ENCODE measurements at places on chromosomes 5 and 9.
A peak's percentile ranks its signal among the peaks of the same experiment; 100 is the strongest.

DNA sequence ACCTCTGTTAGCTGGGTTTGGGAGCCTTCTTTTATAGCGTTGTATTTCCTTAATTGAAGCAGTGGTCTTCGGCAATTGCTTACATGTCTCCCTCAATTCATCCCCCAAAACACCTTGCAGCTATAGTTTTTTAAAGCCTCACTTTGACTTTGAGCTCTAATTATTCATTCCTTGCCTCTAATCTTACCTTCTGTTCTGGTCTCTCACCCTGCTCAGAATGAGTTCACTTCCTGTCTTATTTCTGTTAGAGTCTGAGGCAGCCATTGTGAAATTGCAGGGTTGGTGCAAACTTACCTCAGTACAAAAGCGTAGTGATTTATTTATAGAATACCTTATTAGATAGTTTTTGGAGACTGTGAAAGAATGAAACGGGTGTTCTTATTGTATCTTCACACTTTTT, 35.0 kb downstream of the AOPEP start:
- no peak for DNase-seq

DNA sequence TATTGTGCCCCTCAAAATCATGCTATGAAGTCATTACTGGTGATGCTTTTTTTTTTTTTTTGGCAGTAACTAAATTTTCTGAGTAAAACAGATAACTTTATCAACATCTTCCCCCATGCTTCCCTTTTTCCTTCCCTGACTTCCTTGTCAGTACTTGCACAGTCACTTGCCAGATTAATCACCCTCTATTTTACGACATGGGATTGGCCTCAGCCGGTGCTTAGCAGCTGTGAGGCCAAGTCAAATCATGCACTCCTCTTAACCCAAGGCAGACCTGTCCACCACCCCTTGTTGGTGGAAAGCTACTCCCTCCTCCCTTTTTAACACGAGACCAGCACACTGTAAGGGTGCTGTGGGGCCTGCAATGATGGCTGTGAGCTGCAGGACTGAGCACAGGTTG, 118.0 kb upstream of the OTULINL start:
- DNase-seq = peak; percentile 64

DNA sequence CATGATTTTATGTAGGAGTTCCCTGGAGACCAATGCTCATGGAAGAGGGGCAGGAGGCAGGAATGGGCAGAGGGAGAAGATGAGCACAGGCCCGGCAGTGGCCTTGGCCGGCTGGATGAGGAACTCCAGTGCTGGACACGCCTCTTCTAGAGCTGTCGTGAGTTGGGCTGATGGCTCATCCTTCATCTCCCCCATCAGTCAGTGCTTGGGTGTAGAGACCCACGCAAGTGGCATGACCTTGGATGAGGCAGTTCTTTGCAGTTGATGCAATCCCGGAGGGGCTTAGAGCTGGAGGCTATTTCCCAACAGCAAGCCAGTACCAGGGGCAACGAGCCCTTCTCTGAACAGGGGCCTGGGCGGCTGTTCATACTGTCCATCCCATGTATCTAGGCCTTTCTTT, 25.5 kb upstream of the ARAP3 start:
- DNase-seq = no peak

DNA sequence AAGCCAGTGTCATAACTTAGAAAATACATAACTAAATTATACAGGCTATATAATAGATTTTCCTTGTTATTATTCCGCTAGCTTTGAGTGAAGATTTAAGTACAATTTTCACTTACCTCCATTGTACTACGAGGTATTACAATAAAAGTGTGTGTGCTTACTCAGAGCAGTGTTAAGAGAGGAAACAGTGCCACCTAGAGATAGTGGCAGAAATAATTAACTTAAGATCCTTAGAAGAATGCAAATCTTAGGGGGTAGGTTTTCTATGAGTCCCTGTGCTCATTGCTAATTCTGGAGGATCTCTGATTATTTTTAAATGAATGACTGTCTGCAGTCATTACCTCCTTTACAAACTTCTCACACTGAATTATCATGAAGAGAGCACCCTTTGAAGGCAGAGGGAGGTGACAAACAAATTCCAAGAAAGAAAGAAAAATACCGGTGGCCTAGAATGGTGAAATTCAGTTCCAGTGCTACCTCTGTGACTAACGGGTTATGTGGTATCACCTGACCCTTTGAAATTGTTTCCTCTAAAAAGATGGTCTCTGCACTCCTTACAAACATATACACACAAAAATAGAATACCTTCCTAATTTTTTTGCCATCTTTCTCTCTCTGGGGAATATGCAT, 379.8 kb downstream of the TRIM36 start:
- no peak for DNase-seq

DNA sequence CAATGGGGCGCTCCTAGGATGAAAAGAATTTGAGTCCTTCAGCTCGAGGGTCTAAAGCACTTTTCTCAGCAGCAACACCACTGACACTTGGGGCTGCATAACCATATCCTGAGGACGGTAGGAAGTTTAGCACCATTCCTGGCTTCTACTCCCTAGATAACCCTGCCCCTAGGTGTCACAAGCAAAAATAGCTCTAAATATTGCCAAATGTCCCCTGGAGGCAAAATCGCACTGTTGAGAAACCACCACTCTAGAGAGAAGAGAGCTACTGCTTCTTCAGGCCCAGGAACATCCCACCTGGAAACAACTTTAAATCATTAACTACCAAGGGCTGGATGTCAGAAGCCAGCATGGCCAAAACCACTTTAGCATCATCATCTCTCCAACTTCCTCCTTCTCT, 29.8 kb downstream of the MYO10 start:
- DNase-seq = no peak

DNA sequence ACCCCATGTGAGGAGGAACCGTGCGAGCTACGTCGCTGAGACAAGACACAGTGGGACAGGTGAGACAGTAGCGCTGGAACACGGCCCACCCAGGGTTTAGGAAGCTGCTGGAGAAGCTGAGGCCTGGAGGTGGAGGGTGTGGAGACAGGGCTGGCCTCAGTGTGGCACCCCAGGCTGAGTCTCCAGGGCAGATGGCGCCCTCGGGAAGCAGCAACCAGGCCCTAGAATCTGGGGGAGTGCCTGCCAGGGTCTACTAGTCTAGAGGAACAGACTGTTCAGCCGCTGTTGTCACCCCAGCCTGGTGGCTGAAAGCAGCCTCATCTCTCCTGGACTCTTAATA, 4.6 kb upstream of the TERT start:
- DNase-seq = no peak

GRCh38 chr9:77800924-77801551, 152.9 kb upstream of the GNA14 start:
- no peak for DNase-seq

DNA sequence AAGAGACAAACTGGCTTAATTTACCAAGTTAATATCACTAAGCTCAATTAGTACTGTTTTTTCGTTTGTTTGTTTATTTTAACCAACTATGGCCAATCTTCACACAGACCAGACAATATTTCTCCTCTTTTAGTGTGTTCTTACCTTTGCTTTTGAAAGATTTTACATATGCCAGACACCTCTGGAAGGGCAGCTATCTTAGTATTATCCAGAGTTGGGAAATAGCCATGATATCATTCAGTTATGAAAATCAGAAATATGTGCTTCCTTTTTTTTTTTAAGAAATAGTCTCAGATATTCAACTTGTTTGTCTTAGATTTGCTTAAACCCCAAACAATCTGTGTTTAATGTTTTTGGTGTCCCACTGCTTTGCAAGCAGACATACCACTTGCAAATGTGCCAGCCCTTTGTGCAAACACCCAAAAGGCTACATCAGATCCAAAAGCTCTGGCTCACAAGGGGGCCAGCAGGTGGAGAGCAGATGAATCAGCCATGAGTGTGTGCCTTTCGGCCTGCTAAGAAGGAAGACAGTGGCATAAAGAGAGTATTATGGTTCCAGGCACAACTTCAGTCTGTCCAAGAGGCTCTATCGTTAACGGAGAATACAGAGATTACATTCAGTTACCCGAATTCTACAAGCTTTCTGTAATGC, 147.6 kb downstream of the EFNA5 start:
- DNase-seq = no peak

GRCh38 chr5:143547342-143547741, 143.9 kb upstream of the NR3C1 start:
- no peak for DNase-seq

DNA sequence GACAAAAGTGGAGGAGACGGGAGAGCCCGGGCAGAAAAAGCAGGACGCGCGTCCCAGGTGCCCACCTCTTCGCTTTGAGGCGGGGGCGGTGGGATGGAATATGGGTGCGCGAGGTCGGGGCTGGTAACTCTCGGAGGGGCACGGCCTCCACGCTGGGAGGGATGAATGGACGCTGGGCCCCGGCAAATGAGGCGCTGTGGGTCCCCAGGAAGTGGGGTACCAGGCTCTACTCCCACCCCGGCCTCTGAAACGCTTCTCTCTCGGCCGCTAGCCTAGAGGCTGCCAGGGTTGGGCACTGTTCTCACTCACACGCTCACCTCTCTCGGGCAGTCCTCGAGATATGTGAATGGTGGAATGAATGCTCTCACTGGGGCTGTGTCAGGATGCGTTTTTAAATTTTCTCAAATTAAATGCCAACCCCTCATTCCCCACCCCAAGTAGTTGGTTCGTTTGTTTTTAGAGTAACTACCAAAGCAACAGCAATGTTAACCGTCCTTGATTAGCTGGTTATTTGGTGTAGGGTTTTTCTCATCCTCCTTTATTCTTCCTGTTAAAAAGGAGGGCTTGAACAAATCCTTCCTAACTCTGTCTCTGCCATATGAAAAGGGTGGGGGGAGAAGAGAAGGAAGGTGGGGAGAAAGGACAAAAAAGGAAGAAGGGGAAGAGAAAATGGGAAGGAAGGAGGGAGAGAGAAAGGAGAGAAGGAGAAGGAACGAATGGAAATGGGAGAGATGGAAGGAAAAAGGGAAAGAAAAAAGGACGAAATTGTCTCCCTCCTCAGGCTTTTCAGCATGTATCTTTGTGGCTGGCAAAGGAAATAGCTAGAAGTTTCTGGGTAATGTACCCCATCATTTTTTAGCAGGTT, 1.3 kb upstream of the EBF1 start:
- DNase-seq = peak; percentile 35

GRCh38 chr9:131236761-131237160, 39.5 kb downstream of the FAM78A start:
- no peak for DNase-seq

DNA sequence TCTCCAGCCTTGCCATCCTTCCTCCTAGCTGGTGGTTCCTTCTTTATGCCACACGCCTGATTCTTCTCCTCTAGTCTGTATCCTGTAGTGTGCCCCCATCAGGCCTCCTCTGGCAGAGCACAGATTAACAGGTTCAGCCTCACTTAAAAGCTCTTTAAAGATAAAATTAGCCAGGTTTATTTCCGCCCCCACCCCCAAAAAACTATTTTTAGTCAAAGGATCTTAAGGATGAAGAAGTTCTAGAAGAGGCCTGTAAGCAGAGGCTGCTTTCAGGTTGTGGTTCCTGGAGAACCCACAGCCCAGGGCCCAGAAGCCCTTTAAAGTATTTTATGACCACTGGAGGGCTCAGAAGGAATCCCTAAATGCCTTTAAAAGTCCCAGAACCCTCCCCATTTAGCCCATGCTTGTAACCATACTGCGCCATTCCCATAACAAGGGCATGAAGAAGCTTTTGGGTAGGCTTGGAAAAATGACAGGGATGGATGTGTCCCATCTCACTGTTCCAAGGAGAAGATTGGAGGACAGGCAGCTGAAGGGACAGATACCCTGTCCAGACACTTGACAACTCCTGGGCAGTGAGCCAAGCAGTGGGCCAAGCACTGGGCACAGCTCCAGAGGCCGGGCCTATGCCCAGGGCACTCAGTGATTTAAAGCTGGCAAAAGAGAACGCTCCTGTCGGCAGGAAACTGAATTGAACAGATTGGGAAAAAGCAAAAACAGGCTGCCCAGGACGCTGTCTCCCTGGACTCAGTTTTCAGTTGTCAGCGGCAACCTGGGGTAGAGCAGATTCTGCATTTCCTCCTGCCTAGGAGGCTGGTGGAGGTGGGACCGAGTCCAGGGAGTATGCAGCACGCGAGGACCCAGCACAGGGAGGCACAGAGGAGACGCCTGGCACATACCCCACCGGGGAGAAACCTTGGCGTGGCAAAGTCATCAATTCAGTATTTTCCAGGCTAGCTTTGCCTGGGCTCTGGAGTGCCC, 106.3 kb upstream of the SSBP2 start:
- DNase-seq = peak; percentile 17

DNA sequence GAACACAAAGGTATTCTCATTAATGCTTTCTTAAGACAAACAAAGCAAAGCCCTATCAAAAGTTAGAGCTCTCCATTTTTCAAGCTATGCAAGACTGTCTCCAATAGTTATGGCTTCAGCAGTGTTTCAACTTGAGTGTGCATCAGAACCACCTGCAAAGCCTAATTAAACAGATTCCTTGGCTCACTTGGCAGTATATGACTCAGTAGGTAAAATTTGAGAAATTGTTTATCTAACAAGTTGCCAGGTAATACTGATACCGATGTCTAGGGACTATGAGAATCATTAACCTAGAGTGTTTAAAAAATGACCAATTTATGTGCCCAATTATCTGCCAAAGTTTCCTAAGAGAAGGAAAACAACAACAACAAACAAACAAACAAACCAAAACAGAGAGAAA, 60.3 kb upstream of the PARP8 start:
- no peak for DNase-seq

GRCh38 chr5:174504266-174504726, 220.1 kb upstream of the MSX2 start:
- no peak for DNase-seq

DNA sequence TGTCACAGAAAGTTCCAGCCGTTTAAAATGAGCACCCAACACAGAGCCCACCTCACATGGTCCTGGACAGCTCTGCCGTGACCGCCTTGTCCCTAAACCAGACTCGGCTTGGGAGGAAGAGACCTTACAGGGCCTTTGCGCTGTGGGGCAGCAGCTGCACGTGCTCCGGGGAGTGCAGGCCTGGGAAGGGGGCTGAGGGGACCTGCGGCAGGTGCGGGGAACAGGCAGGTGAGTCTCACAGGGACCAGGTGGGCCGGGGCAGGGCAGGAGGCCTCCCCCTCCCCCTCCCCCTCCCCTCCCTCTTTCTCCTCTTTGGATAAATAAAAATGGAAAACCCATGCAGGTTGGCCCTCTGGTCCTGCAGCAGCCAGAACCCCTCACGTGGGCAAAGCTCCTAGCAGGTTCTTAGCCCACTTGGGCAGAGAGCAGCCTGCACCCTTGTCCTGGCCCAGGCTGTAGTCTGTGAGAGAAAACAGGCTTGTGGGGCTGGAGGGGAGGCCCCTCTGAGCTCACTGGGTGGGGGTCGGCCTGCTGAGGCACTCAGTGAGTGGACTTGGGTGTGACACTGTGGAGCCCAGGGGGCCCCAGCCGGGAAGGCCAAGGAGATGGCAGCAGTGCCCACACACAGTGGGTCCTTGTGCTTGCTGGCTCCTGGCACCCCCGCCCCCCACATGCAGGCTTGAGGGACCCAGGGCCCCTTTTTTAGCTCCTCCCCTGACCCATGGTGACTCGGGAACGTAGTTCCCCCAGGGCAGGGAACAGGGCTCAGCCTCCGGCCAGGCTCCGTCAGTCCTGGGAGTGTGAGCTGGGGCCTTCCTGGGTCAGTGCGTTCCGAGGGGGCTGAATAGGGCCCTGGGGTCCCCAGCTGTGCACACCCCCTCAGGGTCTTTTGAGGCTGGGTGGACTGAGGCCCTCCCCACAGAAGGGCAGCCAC, 40.0 kb upstream of the CACNA1B start:
- no peak for DNase-seq
